ENCODE measurements at places on chromosomes 11 and 22. TPM values are rescaled to one million over a fixed set of nuclear protein-coding genes. Genes with fewer than 3 reads are reported as not detected.

The TMEM45B gene
- total RNA-seq: 0.13 TPM

The ZBTB16 gene
- total RNA-seq: not detected

The SCGB1A1 gene
- total RNA-seq: 0.45 TPM

The C11orf97 gene
- not detected for total RNA-seq

The USH1C gene
- total RNA-seq: 1.1 TPM

The PLA2G3 gene
- not detected for total RNA-seq

The C11orf65 gene
- total RNA-seq: 0.29 TPM

The HBG1 gene
- not detected for total RNA-seq

The IGLL1 gene
- total RNA-seq: not detected

The WEE1 gene
- 19.9 TPM for total RNA-seq

The CNTN5 gene
- not detected for total RNA-seq

Measured in A549 treated with CORT108297 at 1 μM for 4 hours (cell line).